Dermis blood vessel endothelial cell (primary cell): ENCODE measurements at places on chromosomes 5 and 9. TPM values are rescaled to one million over a fixed set of nuclear protein-coding genes. Genes with fewer than 3 reads are reported as not detected.

DNA sequence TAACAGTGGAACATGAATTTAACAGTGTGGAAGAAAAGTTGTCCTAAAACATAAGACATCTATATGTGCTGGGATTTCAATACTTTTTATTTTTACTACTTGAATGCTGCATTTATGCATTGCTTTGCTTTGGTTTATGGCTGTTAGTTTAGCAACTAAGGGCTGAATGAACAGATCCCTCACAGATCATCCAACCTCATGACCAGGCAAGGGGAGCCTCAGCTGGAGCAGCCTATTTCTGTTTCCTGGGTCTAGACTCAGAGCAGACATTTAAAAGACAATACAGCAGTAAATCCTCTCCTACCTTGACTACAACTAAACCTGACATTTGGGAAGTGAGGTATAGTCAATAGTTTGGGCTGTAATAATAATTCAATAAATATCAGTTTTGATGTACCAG, 163.3 kb downstream of the AUH start:
- no peak for DNase-seq

DNA sequence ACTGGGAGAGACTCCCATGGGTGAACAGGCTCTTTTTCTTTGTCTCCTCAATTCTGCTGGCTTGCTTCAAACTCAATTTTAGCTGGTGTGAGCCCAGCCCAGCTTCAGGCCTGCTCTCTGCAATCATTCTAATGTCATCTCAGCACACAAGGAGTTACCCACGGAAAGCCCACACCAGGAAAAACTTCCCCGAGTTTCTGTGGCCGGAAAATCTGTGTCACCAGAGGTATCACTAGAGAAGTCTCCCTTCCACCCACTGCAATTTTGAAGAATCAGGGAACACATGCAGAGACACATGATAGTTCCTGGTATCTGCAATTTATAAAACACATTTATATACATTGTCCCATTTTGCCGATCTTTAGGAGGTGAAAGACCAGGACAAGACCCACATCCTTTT, 13.5 kb upstream of the NDFIP1 start:
- DNase-seq, result no peak

- no peak for DNase-seq
Observed at GRCh38 chr9:16319646-16320045, 550.8 kb downstream of the BNC2 start.

DNA sequence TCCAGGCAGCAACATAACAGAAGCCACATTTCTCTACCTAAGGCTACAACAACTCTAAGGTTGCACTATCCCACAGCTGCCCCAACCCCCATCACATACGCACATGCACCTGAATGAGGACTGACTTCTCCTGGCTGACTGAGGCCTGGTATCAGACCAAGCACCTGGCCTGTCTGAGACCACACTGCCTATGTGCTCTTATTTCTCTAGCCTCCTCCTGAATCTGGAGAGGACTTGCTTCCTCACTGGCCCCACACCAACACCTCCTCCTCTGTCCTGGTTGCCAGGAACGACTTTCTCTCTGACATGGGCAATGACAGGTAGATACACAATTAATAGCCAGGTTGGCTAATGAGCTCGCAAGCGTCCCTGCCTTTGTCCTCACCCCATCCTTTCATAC, 14.9 kb upstream of the VDAC1 start:
- no peak for DNase-seq

DNA sequence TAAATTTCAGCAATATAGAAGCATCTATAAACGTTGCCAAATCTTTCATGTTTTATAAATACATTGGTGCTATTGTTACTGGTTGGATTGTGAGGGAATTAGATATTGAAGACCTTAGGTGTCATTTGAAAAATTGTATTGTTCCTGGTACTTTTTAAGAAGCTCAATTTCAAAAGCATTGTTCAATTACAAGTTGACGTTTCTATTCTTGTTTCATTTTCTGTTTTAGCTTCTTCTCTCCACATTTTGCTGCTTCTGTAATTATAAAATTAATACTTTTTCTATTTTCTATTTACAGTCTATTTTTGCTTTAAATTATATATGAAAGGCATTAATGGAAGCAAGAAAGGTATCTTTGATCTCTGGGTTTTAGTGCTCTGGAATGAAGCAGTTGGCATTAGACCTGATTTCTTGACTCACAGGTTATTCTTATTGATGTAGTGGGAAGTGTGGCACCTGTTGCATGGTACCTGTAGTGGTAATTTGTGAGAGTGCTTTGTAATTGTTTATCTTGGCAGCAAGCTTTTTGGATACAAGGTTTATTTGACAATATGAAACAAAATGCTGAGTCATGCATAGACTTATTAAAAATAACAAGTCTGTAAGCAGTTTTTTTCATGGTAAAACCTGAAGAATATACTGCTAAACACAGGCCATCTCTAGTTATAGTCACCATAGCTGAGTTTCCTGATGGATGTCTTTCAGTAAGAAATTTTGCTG, 13.2 kb downstream of the MACIR start:
- DNase-seq, result peak; percentile 21

DNA sequence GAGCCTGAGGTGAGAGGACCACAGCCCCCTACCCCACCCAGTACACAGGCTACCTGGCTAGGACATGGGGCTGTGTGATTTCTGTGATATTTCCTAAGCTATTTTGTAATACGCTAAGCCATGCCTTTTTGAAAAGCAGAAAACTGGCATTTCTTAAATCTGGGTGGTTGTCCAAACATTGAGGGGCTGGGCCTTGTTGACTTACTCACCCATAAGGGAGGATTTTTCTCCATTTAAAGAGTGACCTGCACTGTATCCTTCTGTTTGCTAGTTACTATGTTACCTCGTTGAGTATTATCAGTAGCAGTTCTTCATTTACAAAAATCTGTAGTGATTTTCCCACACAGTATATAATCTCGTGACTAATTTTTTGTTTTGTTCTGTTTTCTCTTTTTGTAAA, 117.5 kb upstream of the OTULINL start:
- no peak for DNase-seq

DNA sequence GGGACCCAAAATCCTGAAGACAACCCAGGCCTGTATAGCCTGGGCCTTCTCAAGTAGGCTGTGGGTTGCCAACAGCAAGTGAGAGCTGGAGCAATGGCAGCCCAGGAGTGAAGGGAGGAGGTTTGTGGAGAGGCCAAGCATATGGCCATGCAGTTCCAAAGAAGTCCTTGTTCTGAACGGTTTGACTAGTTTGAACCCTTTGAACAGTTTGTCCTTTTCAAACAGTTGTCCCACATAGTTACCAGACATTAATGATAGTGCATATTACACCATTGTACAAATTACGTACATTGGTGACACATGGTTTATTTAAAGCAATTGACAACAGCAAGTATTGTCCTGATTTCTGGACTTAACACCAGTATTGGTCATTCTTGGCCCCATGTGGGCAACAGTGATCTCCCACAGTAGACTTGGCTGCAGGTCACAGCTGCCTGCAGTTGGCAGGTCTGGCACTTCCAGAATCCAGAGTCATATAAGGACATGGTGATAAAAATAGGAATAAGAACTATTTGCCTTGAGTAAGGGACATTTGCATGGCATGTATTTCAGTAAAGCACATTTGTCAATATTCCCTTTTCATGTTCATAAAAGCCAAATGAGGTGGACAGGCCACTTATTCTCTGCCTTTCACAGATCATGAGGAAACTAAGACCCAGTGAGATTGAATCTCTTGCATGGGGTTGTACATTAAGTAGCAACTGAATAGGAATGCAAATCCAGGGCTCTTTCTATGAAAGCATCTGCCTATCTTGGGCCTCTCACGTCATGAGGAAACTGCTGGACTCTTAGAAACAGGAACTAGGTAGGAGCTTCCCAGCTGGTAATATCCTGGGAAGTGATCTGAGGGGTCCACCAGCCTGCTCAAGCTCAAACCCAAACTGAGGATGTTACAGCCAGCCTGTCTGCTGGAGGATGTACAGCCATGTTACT, 30.3 kb downstream of the SLC25A48 start:
- no peak for DNase-seq

DNA sequence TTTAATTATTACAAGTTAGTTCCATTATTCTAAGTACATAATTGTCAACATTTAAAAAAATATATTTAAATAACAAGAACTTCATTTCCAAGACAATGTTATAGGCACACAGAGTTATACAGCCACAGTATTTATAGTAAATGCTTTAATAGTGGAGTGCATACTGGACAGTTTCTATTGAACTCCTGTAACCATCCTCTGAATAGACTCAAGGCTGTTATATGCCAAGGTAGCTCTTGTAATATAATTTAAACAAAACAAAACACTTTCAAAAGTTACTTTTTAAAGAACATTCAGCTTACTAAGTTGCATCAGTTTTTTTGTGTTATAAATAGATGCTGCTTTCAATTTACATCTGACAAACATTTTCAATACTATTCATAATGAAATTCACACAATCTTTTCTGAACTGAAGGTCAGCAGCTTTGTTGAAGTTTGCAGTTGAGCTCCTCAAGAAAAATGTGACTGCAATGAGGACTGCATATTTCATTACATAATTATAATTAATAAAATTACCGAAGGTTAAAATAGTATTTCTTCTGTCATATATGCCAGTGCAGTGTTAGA, 549.9 kb upstream of the CYLC2 start:
- no peak for DNase-seq

DNA sequence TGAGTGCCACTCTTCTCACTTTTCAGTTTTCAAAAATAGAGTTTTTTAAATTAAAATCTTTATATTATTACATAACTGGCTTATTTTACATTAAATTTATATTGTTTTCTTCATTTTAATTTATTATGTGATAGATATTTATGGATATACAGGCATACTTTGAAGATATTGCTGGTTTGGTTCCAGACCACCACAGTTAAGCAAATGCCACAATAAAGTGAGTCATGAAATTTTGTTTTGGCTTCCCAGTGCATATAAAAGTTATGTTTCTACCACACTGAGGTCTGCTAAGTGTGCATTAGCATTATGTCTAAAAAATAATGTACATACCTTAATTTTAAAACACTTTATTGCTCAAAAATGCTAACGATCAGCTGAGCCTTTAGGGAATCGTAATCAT, 47.4 kb downstream of the NDUFS4 start:
- no peak for DNase-seq

DNA sequence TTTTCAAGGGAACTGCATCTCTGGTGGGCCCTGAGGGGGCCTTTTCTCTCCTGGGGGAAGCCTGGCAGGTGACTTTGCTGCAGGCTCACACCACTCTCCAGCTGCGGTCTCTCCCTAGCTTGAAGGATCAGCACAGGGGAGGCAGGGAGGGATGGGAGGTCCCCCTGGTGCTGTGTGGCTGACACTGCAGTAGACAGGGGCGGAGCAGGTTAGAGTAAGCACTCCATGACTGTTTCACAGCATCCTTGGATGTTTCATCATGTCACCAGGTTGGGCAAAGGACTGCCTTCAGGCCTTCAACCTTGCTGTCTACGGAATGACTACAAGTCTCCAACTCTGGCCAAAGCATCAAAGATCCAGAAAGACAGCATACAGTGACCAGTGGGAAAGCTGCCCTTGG, 470.7 kb downstream of the CDK5RAP2 start:
- DNase-seq, result no peak

- DNase-seq, result peak; percentile 77
Observed at GRCh38 chr5:149002053-149002452, 60.8 kb downstream of the SH3TC2 start.

GRCh38 chr5:115735108-115735998, 81.1 kb downstream of the CDO1 start:
- DNase-seq, result no peak

DNA sequence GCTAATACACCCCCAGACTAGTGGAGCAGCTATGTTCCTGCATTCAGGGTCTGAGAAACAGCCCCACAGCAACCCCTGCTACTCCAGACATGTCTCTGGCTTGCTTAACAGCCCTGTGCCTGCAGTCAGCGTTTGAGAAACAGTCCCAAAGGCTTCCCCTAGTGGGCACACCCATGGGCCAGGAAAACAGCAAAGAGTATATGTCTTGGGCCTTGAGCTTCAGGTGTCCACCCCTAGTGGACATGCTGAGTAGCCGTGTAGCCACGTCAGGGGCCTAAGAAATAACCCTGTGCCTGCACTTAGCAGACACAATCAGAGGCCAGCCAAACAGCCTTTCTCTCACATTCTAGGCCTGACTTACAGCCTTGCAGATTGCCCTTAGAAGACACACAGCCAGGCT, 698.6 kb downstream of the PTPRD start:
- DNase-seq, result no peak

- no peak for DNase-seq
Observed at GRCh38 chr9:78301466-78301865, 4.5 kb downstream of the PSAT1 start.

GRCh38 chr9:6902423-6902822, 144.7 kb downstream of the KDM4C start:
- peak; percentile 47 for DNase-seq

DNA sequence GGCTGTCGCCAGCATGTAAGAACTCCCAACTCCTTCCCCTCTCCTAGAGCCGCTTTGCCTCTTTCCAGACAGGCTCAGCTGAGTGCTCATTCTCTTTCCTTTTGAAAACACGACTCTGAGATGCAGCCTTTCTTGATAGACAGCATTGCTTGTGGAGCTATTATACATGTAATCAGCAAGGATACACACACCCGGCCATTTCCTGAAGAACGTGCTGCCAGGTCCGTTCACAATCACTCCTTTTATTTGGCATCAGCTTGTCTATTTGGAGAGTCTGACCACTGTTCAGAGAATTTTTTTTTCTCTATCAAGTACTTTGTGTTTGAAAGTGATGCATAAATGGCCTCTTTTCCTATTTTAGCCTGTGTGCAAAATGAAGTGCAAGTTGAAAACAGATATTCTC, 328.7 kb downstream of the MARCHF11 start:
- peak; percentile 91 for DNase-seq

GRCh38 chr9:96073531-96074480, 198.3 kb downstream of the ERCC6L2 start:
- DNase-seq, result no peak

GRCh38 chr5:42970636-42971559, 69.2 kb downstream of the ANXA2R start:
- DNase-seq, result peak; percentile 27

DNA sequence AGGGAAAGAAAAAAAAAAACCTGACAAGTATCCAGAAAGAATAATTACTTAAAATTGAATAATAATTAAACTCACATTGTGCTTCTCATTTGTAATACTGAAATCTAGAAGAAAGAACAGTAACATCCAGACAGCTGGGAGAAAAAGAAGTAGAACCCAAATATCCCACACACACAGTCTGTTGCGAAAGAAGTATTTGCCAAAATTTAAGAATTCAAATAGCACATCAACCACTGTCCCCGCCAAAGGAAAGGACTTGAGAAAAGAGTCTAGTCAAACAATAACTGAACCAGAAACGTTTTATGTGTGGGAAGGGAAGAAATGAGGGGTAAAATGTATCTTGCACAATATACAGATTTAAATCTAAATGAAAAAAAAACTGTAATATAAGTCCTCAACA, 202.8 kb downstream of the MLLT3 start:
- DNase-seq, result no peak

GRCh38 chr5:7000310-7000709, 287.1 kb downstream of the TENT4A start:
- no peak for DNase-seq

The TMEM250 gene
- 59.7 and 73.7 TPM in 2 replicates for total RNA-seq

The FOXD4 gene
- 0.05 and 0.17 TPM in 2 replicates for total RNA-seq

The SLC46A2 gene
- total RNA-seq, result not detected in 2 replicates
